NCI-H226 (cell line): ENCODE measurements at places on chromosomes 4 and X.

DNA sequence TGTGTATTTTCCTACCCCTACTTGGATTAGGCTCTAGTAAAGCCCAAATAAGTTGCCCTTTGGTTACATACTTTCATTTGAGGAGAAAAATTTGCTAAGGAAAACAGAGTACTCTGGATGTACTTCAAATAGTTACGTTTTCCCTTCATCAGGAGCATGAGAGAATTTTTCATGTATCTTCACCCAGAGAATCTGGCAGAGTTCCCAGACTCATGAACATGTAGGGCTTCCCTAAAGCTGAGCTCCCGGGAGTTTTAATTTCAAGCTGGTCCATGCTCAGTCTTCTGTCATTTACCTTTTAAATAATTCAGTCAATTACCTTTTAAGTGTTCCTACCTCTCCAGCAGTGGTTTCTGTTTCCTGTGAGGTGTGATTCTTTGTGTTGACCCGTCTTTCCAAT is 367.5 kb upstream of the GRID2 start:
- peak; percentile 66 for DNase-seq

- DNase-seq: no peak
Observed at GRCh38 chrX:79631526-79631925, 264.4 kb upstream of the ITM2A start.

GRCh38 chr4:163815776-163816175 is 321.3 kb downstream of the TMA16 start:
- no peak for DNase-seq

DNA sequence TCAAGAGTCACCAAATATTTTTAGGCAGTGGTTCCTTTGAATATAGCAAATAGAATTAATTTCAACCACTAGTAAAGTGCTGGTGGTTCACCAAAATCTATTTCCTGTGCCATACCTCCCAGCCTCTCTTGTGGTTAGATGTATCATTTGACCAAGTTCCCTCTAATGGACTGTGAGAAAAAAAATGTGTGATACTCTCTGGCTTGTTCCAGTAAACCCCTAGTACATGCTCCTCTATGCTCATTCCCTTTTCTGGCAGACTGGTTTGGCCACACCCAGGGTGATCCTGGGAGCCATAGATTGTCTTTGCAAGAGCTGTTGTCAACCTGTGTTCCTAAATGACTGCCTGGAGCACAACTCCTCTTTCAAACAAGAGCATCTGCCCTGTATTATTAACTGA is 109.5 kb downstream of the FRAS1 start:
- DNase-seq: peak; percentile 28

- DNase-seq: peak; percentile 67
Observed at GRCh38 chr4:109046471-109047201, 255.8 kb downstream of the COL25A1 start.

- DNase-seq: no peak
Observed at GRCh38 chr4:80270321-80270720, 3.9 kb downstream of the FGF5 start.

GRCh38 chrX:46407753-46408130 is 137.5 kb downstream of the ZNF674 start:
- no peak for DNase-seq

DNA sequence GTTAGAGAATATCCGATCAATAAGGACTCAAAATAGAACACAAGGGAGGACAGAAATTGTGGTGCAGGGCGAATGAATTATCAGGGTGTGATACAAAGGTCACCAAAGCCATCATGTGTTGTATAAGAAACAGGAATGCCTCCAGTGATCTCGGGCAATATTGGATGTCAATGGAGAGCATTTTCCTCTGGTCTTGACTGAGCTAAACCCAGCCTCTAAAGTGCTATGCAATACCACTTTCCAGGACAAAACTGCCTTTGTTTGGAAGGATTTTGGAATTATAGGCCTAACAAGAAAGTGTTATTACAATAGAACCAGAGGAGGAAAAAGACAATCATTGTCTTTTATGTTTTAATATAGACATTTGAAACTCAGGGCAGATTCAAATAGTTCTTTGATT is 281.7 kb downstream of the CHM start:
- DNase-seq: no peak
